ENCODE measurements at places on chromosomes 6 and 20.

DNA sequence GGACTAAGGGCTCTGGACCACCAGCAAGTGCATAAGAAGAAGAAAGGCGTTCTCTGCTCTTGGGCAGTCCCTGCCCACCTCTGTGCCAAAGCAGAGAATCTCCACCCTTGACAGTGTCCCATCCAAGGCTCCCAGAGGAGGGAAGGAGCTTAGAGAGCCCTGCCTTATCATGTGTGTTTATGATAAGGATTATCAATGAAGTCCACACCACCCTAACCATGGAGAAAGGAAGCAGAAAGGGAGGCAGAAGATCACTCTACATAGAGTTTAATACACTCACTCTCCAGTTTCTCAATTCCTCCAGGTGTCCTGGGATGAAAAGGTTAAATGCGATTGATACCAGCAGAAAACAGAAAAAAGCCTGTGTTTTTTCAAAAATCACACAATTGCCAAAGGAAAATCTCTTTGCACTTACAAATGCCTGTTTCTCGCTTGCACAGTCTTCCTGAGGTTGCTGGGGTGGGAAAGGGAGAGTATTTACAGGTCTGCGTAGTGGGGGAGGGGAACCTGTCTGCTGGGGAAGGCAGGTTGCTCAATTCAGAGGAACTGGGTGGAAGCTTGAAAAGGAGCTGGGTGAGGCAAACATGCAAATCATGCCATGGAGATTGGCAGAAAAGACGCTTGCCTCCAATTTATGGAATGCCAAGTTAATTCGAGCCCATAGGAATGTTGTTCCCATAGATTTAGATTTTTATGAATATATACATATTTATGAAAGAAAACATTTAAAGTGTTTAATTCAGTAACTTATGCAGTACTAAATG, 104.0 kb downstream of the EYA2 start:
- DNase-seq = no peak

GRCh38 chr6:132404330-132404729, 3.1 kb upstream of the MOXD1 start:
- no peak for DNase-seq

GRCh38 chr20:10347086-10347880, 86.7 kb downstream of the MKKS start:
- DNase-seq = no peak

DNA sequence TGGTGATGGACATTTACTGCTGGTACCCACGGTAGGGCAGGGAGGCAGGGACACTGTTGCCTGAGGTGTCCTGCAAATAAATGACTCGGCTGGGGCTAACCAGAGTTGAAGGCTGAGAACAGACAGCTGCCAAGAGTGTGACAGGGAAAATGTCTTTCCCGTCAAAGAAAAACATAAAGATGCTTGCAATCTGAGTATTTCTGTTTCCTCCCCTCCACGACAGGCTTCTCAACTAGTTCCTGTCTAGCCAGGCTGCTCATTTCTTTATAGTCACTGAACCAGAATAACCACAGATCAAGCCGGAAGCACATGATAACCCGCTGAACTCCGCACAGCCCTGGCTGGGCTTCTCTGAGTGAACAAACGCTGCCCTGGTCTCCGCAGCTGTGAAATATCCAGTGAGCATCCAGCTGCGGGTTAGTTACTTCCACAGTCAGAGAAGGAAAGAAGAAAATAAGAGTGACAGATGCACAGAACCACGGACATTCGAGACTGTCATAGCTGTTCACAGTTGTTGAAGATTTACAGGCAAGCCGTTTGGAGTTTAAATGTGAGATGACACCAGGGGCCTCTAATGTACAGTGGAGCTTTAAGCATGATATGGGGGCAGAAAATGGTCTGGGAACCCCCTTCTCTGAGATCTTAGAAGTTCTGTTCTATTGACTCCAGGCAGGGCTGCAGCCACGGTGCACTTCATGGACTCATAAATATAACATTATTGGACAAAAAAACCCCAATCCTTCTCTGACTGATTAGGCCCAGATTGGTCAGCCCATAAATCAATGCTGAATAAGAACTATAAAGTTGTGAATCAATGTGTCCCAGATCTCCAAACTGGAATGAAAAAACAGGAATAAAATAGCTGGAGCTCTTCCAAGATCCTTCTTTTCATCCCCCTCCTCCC, 299.9 kb upstream of the SUPT3H start:
- peak; percentile 83 for DNase-seq

GRCh38 chr6:122710908-122711635, 68.4 kb upstream of the FABP7 start:
- DNase-seq = no peak

DNA sequence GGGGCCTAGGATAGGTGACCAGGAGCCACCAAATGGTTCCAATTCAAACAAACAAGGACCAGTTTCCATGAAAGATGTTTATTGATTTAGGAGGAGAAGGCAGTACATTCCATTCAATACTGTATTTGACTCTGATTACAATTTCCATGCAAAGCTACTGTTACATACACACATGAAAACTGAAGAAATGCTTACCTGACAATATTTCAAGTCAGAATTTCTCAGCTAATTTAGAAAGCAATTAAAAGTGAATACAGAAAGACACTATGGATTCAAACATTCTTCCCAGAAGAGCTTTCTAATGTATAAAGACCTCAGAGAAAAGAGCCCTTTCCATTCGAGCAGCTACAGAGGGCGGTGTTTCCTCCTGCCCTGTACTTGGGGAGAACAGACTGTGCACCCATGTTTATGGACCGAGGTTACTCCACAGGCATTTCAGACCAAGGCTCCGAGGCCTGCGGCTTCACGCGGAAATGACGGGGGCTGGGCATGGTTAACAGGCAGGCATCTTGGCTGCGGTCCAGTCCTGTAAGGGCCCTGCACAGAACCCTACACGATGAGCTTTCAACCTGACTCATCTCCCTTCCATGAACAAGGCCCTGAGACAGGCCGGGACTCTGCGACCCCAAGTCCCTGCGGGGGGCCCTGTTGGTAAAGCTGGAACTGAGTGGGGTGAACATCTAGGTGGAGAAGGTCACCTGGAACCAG, 25.7 kb upstream of the TCFL5 start:
- DNase-seq = peak; percentile 47

DNA sequence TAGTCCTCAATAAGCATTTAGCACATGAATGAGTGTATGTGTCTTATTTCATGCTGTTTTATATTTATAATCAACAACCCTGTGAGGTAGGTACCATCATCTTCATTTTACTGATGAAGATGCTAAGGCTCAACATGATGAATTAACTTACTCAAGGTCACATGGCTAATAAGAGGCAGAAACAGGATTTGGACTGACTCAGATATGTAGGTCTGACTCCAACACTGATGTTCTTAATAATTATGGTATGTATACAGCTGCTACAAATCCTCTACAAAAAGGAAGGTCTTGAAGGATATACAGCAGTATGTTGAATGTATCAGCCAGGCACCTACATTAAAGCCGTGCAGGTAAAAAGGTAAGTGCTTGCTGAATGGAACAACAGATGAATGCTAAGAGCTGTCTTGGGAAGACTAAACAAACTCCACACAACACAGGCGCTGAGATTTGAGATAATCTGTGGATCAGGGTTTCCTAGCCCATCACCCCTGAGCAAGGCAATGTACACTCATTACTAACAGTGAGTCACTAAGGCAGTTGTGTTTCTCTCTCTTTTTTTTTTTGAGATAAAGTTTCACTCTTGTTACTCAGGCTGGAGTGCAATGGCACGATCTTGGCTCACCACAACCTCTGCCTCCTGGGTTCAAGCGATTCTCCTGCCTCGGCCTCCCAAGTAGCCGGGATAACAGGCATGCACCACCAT, 31.9 kb downstream of the TTI1 start:
- DNase-seq = no peak

DNA sequence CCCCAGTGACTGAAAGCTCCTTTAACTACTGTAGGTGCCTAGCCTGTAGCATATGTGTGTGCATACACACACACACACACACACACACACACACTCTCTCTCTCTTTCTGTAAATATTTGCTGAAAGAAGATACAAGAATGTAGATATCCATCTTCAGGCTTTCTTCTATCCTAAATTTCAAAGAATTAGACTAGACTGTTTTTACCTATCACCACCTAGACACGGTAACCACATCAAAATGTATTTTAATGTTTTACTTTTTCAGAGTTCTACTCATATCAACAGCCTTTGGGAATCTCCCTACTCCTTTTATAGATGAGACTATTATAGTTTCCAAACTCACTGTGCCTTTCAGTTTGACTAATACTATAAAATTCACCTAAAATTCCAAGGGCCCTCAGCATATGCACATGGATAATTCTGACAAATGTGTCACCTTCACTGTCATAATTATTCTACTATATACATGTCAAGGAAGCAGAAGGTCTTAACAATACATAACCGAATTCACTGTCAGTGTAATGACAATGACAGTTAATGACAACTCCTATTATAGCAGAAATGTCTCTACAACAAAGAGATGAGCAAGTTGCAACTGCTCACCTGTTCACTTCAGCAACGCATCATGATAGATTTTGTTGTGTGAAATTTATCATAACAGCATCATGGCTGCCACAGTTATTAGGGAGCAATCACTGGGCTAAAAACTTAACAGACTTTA, 236.5 kb downstream of the GMPR start:
- no peak for DNase-seq

GRCh38 chr6:150352321-150353296, 16.2 kb upstream of the IYD start:
- peak; percentile 26 for DNase-seq

GRCh38 chr6:129555206-129555832, 154.7 kb downstream of the ARHGAP18 start:
- no peak for DNase-seq

GRCh38 chr6:157539421-157539822, 158.4 kb downstream of the ZDHHC14 start:
- DNase-seq = peak; percentile 56

- no peak for DNase-seq
Measured at GRCh38 chr6:42268835-42269204, 51.2 kb upstream of the MRPS10 start.

DNA sequence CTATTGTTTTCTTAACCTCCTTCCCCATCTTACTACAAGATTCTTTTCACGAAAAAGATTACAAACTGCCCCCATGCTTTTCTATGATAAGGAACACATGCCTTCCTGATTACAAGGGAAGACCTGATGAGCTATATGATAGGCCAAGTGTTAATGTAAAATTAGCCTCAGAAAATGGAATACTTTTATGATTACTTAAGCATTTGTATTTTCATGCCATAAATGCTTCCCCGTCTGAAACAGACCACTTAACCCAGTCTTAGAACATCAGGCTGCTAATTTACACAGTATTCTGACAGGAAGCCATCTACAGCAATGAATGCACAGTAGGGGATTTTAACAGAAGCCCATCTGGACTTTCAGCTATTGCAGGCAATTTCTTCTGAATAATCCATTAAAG, 274.9 kb downstream of the HAO1 start:
- no peak for DNase-seq

- DNase-seq = no peak
Measured at GRCh38 chr6:151441390-151442166, 10.3 kb downstream of the RMND1 start.

DNA sequence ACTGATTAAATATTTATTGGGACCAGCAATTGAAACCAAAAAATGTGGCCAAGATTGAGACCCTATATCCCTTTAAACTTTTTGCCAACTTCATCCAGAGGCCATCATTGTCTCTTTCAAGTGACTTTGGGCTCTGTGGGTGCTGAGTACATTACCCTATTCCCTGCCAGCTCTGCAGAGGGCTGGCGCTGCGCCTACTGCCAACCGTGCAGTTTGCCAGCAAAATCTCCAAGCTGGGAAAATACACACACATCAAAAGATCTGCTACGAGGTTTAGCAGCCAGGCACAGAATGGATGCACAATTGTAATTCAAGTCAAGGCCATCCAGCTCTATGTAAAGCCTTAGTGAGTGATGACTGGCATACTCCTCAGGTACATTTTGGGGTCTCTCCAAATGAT, 125.0 kb downstream of the CBLN4 start:
- no peak for DNase-seq

DNA sequence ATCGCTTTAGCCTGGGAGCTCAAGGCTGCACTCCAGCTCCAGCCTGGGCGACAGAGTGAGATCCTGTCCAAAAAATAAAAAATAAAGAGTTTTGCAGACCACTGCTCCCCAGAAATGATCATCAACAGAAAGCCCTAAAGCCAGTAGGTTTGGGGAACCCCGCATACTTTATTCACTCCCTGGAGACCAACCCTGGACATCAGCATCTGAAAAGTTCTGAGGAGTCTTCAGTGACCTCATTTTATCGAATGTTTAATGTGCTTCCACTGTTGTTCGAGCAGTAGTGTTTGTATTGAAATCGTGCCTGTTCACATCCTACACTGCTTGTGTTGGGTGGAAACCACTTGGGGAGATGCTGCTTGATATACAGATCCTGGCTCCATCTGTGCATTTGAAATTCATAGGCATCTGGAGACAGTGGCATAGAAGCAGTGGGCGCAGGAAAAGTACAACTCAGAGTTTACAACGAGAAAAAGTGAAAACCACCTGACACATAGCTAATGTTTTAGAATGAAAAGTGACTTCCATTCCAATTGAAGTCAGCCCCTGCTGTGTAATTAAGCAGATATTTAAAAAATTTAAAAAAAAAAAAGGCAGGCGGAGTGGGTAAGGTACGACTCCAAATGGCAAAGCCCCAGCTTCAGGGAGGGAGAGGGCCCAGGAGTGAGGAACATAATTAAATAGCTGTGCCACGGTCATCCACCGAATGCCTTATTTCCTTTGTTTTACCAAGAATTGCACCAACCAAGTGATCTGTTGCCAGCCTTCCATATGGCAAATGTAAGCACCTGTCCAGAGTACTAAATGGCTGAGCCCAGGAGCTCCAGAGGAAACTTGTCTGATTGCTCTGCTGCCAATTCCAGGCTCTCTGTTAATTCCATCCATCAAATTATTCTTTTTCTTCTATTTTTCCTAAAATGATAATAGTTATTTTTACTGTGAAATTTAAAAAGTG, 100.4 kb upstream of the NAA20 start:
- DNase-seq = no peak

DNA sequence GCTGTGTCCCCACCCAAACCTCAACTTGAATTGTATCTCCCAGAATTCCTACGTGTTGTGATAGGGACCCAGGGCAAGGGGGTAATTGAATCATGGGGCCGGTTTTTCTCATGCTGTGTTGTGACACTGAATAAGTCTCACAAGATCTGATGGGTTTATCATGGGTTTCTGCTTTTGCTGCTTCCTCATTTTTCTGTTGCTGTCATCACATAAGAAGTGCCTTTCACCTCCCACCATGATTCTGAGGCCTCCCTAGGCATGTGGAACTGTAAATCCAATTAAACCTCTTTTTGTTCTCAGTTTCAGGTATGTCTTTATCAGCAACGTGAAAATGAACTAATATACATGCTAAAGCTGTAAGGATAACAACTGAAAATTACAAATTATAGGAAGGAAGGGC, 88.3 kb downstream of the CDYL start:
- DNase-seq = peak; percentile 58

DNA sequence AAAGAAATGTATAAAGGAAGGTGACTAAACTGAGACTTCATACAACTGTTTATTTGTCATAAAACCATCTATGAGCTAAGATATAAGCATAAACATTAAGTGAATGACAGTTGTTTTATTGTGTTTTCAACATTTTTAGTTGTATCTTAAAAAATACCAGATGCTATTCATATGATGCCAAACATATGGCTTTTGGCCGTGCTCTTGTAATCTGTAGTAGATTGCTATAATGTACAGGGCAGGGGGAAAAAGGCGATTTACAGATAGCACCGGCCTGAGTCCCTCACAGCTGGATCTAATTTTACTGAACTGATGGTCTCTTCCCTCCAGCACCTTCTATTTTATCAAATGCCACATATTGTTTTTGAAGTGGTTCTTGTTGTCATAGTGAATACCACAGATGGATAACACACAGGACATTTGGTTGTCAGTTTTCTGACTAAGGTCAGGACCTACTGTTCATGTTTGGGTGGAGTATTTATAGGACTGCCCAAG, 48.2 kb downstream of the CENPW start:
- no peak for DNase-seq

All from suppressor macrophage (primary cell).